Stimulated activated CD4-positive, alpha-beta T cell treated with anti-CD3 and anti-CD28 coated beads, Interleukin-2, amount 100 ng/mL, for 24 hours (primary cell): ENCODE measurements at places on chromosomes 3 and 15.

GRCh38 chr3:165195640-165196576 lies at the start of gene SLITRK3:
Gene SLITRK3 (minus strand): TSS chr3:165196384. CDS start chr3:165190830, 5,554 bp downstream.
- DNase-seq, result no peak

- DNase-seq, result no peak
Observed at GRCh38 chr3:17730318-17730967, 12.0 kb downstream of the TBC1D5 start.

DNA sequence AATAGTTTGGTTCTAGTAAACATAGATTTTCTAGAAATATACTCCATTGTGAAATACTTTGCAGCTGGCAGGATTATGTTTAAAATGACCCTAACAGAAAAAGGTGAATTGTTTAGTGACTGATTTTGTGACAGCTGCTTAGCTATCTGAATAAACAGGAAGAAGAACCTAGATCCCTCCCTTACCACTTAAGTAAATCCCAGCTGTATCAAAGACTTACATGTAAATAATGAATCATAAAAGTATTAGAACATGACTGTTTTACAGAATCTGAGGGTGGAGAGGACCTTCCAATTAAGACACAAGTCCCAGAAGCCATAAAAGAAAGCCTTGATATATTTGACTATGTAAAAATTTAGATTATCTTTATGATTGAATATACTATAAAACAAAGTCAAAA lies 15.9 kb downstream of the SLC49A4 start:
- no peak for DNase-seq

- no peak for DNase-seq
Observed at GRCh38 chr3:126817781-126818180, 113.7 kb downstream of the CHCHD6 start.

- no peak for DNase-seq
Observed at GRCh38 chr3:99776516-99777209, 41.0 kb upstream of the CMSS1 start.
